COR-L47 (cell line): ENCODE measurements at places on chromosomes 12 and 14.

GRCh38 chr12:120394483-120395367, 25.8 kb upstream of the MSI1 start:
- DNase-seq = no peak

GRCh38 chr12:54941659-54942058, 42.9 kb downstream of the TESPA1 start:
- DNase-seq = no peak

- DNase-seq = no peak
Measured at GRCh38 chr12:129258781-129259318, 405.6 kb downstream of the GLT1D1 start.

- peak; percentile 15 for DNase-seq
Measured at GRCh38 chr14:71783088-71783487, 149.1 kb upstream of the RGS6 start.

DNA sequence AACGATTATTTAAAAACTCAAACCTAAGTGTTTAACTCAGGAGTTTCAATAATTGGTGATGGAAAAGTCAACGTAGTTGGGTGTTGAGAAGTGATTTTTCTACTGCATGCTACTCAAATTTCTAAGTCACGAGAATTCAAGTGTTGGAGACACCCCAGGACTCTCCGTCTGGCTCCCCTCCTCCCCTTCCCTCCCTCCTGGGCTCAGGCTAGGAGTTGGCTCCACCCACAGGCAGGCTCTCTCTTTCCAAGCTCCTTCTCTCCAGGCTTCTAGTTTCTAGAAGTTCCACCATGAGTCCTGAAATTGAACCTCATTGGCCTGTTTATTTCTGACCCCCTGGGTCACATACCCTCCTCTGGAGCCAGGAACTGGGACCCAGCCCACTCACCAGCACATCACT, 73.0 kb downstream of the TMEM132D start:
- no peak for DNase-seq

GRCh38 chr14:54698966-54699530, 132.1 kb downstream of the SAMD4A start:
- DNase-seq = no peak

GRCh38 chr12:102682366-102683289, 202.3 kb upstream of the IGF1 start:
- no peak for DNase-seq

DNA sequence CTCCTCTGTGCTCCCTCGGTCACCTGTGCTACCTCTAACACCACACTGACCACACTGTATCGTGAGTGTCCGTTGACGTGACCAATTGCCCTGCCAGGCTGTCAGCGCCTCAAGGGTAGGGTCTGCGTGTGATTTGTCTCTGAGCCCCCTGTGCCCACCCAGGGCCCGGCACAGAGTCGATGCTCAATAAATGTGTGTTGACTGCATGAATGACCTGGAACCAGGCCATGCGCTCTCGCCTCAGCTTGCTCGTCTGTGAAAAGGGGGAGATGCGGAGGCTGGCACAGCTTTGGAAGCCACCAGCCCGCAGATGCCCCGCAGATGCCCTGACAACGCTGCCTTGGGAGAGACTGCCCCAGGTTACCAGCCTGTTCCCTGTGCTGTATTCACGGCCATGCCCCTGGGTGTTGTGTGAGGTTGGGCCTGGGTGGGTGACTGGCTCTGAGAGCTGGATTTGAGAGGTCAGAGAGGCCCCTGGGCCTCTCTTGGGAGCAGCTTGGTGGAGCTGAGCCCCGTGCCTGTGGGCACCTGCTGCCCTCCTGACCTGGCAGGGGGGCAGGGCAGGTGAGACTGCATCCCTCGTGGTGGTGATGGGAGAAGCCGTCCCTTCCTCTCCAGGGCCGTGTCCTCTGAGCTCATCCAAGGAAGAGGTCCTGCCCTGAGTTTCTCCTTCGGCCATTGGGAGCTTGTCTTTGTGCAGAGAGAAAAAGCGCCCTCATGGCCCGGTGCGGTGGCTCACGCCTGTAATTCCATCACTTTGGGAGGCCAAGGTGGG, 43.2 kb downstream of the CYP46A1 start:
- no peak for DNase-seq

DNA sequence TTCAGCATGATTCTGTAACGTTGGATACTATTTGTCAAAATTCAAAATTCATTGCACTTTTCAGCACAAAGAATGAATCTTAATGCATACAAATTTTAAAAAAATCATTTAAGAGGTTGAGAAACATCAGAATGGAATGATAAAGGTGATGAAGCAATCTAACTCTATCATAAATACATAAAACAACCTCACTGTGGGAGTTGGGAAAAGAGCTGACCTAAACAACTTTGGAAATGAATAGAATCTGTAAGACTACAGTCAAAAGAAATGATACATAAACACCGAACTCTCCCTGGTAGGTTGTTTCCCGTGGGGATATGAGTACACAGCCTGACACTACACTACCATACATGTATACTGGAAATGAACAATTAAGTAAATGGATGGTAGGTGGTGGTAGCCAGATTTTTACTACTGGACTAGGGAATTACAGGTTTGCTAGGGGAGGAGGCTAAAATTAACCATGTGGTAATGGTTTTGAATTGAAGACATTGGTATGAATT, 64.9 kb upstream of the PARP11 start:
- no peak for DNase-seq

DNA sequence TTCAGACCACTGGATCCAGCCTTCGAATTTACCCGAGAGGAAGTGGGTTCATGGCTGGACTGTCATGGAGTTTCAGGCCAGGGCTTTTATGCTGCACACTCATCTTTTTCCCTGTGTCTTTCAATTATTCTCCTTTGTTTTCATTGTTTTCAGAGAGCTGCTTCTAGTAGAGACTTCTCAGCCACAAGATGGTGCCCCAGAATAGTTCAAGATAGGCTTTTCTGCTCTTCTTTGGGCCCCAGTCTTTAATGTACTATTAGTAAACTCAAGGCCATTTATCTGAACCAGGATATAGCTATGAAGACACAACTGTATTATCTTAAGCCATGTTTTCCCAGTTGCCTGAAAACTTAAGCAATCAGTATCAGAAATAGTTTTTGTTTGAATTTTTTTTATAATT, 30.4 kb upstream of the PSMA6 start:
- no peak for DNase-seq

DNA sequence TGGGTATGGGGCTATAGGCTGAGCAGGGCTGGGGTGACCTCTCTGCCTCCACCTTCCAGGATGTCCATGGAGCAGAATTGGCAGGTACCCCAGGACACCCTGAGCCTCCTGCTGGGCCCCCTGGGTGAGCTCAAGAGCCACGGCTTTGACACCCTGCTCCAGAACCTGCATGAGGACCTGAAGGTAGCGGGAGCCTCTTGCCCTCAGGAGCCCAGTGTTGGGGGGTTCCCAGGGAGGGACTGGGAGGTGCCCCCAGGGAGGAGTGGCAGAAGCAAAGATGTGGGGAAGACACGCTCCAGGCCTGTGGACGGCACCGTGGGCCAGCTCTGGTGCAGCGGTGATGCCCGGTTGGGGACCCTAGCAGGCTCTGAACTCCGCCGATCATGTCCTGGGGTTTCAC, 8.3 kb downstream of the TNFAIP2 start:
- DNase-seq = no peak

DNA sequence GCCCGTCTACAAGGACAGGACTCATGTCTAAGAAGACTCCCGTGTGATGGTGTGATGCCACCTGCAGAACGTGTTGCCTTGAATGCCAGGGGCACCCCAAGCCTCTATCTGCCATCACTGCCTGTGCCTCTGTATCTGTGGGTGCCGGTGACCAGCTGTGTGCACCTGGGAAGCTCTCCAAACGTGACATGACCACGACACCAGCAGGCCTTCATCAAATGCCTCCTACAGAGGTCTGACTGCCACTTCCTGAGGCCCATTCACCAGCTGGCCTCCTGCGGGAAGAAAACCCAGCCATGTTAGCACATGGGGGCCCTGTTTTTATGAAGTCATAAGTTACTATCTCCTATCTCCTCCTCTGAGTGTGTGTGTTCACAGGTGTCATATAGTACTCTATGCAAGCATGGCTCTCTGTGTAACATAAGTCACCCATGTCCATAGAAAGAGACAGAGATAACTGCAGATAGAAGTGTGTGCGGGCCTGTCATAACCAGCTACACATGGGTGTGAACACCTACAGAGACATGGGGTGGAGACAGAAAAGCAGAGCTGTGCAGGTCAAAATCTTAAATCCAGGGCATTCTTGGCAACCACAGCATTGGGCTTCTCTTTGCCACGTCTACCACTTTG, 18.3 kb upstream of the SERPINA4 start:
- DNase-seq = no peak

GRCh38 chr14:52303236-52303635, 10.9 kb upstream of the PTGER2 start:
- DNase-seq = no peak
